Liver (tissue), 10 donors: ENCODE measurements at places on chromosomes 4 and X. TPM values are rescaled to one million over a fixed set of nuclear protein-coding genes. Genes with fewer than 3 reads are reported as not detected.

- DNase-seq = no peak
These were observed 54.7 kb downstream of the MFAP3L start for GRCh38 chr4:169971456-169972015.

Gene MAP7D2
- 0.67 TPM for polyA plus RNA-seq

Gene GSX2
- not detected for polyA plus RNA-seq

DNA sequence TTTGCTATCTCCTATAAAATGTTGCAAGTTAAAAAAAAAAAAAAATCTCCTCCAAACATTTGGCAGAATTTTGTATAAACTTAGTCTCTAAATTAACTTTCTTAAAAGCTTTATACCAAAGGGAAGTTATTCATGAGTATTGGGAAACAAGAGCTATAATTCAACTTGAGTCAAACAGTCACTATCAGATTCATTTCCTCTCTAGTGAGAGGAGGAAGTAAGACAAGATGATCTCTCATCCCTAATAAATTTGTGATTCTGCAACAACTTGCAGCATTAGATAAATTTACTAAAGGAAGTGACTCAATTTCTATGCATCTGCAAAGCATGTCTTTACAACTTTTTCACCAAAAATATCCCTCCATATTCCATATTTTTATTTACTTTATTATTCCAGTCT is 135.4 kb upstream of the GNPDA2 start:
- DNase-seq = no peak

Gene FSTL5
- polyA plus RNA-seq = not detected

DNA sequence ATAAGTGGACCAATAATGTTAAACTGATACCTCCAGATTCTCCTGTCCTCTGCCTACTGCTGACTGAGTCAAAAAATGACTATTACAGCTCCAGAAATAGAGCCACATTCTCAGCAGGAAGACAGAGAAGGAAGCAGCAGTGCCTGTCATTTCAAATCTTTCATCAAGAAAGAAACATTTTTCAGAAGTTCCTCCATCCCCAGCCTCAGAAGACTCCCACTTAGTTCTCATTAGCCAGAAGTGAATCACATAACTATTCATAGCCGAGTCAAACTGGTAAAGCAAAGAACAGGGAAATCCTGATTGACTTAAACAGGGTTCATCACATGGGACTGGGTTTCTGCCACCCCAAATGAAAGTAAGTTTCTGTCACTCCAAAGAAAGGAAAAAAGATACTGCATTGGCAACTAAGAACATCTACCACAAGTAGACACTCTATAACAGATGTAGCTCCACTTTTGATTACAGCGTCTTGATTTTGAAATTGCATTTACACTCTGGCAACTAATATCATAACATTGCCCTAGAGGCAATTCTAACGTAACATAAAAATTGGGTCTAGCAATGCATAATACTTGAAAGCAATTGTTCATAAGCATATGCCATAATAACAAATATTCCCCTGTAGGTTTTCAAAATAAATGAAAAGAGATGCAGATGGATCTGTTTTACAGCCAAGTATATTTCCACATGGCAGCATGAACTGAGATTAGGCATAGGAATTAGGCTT is 599.8 kb downstream of the GALNTL6 start:
- DNase-seq = no peak

Gene TCP11X2
- not detected for polyA plus RNA-seq

Gene GLRA3
- polyA plus RNA-seq = not detected
